ENCODE measurements at places on chromosomes 2 and 18. TPM values are rescaled to one million over a fixed set of nuclear protein-coding genes. Genes with fewer than 3 reads are reported as not detected.

Gene TEKT4
- not detected for total RNA-seq

Gene FEV
- not detected for total RNA-seq

Gene GFPT1
- total RNA-seq, result 26.7 TPM

Gene MAP3K19
- total RNA-seq, result not detected

DNA sequence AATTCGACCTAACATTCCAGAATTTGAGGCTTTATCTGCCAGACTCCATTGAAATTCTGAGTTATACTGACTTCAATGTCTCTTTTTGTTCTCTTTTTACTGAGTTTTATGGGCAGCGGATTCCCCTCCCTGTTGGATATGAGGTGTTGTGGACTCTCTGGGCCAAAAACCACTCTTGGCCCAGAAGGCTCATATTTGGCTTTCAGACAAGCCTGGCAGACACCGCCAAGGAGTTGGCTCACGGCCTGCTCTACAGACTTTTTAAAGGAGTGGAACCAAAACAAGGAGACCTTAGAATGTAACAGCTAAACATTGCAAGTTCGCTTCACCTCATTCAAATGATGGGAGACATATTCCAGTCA lies 206.4 kb upstream of the NCKAP5 start:
- no peak for DNase-seq

DNA sequence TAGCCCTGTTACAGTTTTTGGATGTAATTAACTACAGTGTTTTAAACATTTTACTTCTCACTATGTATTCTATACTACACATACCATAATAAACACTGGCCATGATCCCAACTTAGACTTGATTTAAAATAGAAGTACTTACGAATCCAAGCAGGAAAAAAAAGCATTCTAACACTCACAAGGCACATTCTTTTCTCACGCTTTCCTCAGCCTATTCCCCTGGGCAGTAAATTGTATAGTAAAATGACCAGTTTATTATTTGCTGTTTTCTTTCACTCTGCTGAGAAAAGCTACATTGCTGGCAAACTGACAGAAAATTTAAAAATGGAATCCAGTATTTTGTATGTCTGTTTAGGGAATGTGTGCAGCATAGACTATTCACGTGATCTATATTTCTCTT lies 2.8 kb upstream of the TANC1 start:
- no peak for DNase-seq

GRCh38 chr18:6374340-6374739 lies 40.4 kb downstream of the L3MBTL4 start:
- DNase-seq, result no peak

DNA sequence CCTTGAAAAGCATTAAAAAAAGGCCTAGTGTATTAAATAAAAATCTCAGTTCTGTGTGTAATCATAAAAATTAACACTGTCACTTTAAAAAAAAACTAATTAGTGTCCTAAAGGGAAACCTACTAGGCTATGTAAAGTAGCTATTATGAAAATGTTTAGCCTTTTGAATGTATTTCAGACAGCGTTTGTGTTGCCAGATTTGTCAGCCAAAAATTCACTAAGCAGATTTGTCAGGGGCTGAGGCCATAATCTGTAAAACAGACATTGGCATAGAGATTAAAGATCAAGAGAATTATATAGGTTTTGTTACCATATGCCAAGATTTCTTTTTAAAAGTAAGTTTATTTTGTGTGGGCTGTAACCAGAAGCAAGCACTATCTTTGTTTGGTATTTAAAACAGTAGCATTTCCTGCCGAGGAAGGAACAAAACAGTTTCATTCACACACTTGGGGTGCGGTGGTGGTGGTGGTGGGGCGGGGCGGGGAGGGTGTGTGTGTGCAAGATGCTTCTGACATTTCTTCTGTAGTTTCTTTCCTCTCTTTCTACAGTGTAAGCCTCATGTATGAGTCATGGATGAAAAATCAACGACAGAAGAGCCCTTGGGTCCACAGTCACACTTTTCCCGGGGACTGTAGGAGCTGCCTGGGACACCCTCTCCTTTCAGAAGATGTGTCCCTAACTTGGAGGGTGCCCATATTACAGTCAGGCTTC lies 328.5 kb upstream of the FANCL start:
- no peak for DNase-seq

- DNase-seq, result no peak
Measured at GRCh38 chr18:25883091-25883490, 207.3 kb downstream of the SS18 start.

DNA sequence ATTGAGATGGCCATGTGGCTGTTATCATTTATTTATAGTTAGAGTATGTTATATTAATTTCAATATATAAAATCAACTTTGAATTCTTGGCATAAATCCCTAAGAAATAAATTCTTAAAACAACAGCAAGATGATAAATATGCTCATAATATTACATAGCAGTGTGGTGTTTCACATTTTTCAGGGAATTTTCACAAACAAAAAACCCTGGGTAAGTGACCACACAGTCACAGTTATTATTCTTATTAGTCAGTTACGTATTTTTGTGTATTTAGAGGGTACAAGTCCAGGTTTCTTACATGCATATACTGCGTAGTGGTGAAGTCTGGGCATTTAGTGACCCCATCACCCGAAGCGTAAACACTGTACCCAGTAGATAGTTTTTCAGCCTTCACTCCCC lies 289.5 kb upstream of the REV1 start:
- DNase-seq, result no peak

GRCh38 chr18:61502472-61502871 lies 169.2 kb downstream of the CDH20 start:
- no peak for DNase-seq

DNA sequence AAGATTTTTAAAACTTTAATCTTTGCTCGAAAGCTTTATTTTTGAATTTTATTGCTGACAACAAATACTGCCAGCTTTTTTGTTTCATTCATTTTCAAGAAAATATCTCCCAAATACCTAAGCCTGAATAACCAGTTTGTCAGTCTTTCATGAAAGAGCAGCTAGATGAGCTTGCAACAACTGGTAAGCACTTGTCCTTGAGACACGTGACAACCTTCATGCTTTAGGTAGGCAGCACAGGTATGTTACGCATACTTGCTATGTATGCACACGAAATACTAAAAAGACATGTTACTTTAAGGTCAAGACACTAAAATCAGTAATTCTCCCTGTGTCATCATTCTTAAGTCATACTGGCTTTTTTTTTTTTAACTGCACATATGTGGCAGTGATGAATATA lies 12.3 kb downstream of the CEBPZ start:
- DNase-seq, result no peak

DNA sequence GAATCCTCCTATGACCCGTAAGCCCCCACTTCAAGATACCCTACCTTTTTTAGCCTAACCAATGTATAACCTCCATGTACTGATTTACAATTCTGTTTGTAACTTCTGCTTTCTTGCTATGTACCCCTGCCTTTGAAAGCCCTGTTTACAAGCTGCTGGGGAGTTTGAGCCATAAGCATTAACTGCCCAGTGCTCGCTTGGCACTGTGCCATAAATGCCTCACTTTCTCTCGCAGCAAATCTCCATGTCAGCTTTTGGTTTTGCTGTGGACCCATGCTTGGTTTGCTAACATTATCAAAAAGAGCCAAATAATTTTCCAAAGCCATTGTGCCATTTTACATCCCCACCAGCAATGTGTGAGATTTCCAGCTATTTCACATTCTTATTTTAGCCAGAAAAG lies 51.8 kb downstream of the TEX51 start:
- DNase-seq, result no peak

DNA sequence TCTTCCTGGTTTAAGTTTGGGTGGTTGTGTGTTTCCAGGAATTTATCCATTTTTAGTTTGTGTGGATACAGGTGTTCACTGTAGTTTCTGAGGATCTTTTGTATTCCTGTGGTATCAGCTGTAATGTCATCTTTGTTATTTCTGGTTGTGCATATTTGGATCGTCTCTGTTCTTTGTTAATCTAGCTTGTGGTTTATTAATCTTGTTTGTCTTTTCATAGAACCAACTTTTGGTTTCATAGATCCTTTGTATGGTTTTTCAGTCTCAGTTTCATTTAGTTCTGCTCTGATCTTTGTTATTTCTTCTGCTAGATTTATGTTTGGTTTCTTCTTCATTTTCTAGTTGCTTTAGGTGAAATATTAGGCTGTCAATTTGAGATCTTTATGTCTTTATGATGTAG lies 202.4 kb upstream of the ZSWIM2 start:
- no peak for DNase-seq

DNA sequence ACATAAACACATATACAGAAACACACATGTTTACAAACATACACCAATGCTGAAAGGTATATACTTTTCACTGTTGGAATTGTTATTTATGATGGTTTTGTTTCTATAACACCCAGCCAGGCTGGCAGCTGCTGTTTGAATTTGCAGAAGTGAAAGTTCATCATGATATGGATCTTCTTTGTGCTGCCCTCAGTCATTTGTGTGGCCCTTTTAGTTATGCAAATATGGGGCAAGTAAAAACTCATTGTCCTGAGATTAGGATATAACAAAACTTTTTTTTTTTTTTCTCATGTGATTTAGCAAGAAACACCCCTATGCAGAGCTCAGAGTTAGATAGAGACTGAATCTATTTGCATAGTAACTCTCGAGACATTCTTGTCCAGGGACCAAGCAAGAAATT lies 714.1 kb downstream of the KCNJ3 start:
- DNase-seq, result no peak

DNA sequence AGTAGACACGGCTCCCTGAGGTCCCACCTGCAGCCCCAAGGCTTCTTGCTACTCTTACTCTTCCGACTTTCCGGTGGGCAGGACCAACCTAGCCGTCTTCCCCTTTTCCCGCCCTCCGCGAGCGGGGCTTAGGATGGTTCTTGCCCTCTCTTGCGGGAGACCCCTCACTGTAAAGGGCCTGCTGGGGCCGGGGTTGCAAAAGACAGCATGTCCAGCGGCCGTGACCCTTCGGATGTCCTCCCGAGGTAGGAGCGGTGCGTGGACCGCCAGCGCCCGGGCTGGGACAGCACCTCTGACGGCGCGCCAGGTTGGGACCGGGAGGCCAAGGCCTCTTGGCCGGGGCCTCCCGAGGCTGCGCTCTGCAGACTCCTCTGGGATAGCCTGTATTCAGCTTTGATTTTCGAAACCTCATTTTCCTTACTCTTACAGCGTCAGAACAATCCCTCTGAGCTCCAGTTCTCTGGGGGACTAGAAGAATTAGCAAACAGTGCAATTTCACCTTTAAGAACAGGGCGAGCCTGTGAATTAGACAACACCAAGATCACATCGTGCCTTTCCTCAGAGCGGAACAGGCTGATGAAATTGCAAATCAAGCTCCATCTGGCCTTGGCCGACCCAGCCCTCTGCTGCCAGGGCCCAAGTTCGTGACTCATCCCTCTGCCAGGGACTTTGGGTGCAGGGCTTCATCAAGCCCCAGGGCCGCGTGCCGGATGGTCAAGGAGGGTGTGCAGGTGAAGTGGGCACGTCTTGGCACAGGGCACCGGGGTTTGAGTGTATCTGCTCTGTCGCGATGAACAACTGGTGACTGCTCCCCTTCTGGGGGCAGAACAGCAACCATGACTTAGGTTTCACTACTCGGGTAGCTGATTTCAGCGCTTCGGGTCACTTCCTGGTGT lies 777 bp downstream of the MOCOS start:
- DNase-seq, result peak; percentile 55

DNA sequence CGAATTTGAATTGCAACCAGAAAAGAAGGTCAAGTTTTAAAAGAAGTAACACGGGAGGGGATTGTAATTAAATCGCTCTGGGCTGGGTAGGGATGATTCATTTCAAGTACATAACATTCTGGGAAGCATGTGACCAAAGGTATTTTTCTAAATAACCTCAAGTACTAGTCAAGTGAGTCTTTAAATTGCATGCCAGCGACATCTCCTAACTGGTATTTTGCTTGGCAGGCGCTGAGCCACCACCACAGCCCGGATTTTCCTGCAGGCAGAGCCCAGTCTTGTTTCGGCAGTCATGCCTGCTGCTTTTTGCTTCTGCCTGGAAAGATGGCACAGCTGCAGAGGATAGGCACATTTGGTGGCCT lies 33.7 kb upstream of the NPAS2 start:
- DNase-seq, result no peak

GRCh38 chr2:236127010-236127409 lies 41.2 kb downstream of the GBX2 start:
- no peak for DNase-seq

DNA sequence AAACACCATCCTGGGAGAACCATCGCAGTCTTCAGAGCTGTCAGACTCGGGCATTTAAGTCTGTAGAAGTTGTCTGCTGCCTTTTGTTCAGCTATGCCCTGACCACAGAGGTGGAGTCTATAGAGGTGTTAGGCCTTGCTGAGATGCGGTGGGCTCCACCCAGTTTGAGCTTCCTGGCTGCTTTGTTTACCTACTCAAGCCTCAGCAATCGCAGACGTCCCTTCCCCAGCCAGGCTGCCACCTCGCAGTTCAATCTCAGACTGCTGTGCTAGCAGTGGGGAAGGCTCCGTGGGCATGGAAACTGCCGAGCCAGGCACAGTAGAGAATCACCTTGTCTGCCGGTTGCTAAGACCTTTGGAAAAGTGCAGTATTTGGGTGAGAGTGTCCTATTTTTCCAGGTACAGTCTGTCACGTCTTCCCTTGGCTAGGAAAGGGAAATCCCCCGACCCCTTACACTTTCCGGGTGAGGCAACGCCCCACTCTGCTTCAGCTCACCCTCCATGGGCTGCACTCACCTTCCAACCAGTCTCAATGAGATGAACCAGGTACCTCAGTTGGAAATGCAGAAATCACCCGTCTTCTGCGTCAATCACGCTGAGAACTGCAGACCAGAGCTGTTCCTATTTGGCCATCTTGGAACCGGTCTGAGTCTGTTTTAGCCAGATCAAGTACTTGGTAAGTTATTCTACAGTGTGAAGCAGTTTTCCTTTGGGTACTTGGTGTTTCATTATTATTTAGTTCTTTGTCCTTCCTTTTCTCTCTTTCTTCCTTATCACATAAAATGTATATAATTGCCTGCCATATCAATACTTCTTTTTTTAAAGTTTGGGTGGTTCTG lies 71.5 kb downstream of the CDC42EP3 start:
- DNase-seq, result no peak

All from right atrium auricular region (tissue), 2 donors.